Fibroblast of the aortic adventitia (primary cell): ENCODE measurements at places on chromosomes 7 and 10. TPM values are rescaled to one million over a fixed set of nuclear protein-coding genes. Genes with fewer than 3 reads are reported as not detected.

- no peak for DNase-seq
These were observed 26.9 kb upstream of the ABCA13 start for GRCh38 chr7:48144291-48144768.

GRCh38 chr10:49518982-49519578, 19.8 kb downstream of the ERCC6 start:
- peak; percentile 75 for DNase-seq

DNA sequence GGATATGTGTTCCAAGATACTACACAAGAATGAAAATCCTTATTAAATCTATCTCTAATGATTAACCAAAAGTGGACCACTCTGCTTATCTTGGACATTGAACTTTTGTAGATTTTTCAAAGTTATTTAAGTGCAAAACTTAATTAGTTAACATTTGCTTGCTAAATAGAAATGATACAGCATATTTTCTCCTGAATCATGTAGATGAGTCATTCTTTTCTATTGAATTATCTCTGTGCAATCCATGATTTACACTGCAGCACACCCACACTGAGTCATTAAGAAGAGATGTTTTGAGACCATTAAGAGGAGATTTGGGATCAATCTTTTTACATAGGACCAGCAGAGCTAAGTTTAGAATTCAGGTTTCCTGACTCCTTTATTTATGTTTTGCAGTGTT, 6.6 kb upstream of the ABCC2 start:
- peak; percentile 90 for DNase-seq

DNA sequence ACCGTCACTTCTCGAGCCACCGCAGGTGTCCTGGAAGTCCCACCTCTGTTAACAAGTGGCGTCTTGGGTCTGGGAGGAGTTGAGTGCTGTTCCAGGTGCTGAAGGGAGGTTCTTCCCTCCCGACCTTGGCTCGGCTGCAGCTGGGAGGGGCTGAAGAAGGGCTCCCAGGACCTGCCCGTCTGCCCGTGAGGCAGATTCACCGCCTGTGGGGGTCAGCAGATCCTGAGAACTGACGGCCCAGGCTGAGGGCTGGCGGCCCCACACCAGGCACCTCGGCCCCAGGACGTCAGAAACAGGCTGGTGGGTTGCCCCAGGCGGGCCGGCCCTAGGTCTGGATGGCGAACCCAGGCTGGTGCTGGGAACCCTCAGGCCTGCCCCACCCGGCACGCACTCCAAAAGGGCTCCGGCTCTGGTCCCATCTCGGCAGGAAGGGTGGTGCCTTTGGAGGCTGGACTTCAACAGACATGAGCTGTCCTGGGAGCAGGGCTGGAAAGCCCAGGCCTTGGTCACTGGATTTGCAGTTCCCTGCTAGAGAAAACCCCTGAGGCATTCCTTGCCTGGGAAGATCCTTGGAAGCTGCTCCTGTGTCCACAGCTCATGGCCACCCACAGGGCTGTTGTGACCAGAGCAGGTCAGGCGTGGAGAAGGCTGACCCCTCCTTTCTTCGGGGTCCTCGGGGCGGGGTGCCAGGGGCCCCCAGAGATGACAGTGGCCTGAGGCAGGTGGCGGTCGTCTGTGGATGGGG, 42.6 kb upstream of the CFAP46 start:
- peak; percentile 19 for DNase-seq

Gene MCM7
- 13.1 and 97.7 TPM in 2 replicates for total RNA-seq
